NCI-H524 treated with DMSO at 0.1 percent for 48 hours (cell line): ENCODE measurements at places on chromosomes 5 and 9.

DNA sequence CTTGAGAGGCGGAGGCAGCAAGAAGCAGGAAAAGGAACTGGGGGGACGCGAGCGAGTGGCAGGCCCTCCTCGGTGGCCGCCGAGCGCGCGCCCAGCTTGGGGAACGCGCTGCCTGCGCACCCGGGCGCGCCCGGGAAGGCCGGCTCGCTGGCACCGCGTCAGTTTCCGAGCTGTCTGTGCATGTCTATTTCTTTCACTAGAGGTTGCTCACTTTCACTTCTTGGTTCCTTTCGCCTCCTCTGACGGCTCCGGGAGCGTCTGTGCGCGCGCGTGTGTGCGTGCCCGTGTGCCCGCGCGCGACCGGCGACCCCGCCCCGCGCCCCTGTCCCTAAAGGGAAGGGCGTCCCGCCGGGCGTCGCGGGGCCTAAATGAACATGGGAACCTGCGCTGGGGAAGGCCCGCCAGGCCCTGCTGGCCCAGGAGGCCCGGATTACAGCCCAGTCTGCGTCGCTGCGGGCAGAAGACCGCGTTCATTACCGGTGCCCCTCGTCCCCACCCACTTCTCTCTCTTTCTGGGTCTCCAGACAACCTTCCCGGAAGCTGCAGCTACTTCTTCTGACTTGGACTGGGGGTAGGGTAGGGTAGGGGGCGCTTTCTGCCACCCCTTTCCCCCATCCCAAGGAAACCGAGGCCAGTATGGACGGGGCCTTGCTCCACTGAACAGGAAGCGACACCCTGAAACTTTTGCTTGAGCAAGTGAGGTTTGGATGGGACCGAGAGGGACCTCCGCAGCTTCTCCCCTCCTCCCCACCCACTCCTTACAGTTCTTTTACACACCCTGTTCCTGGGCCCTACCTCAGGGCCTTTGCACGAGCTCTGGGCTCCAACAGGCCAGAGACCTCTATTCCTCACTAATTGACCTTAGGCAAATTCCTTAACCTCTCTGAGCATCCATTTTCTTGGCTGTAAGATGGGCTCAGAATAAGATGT lies 205.8 kb upstream of the IER5L start:
- DNase-seq, result no peak

GRCh38 chr5:76978869-76979268 lies 26.0 kb downstream of the CRHBP start:
- DNase-seq, result no peak

DNA sequence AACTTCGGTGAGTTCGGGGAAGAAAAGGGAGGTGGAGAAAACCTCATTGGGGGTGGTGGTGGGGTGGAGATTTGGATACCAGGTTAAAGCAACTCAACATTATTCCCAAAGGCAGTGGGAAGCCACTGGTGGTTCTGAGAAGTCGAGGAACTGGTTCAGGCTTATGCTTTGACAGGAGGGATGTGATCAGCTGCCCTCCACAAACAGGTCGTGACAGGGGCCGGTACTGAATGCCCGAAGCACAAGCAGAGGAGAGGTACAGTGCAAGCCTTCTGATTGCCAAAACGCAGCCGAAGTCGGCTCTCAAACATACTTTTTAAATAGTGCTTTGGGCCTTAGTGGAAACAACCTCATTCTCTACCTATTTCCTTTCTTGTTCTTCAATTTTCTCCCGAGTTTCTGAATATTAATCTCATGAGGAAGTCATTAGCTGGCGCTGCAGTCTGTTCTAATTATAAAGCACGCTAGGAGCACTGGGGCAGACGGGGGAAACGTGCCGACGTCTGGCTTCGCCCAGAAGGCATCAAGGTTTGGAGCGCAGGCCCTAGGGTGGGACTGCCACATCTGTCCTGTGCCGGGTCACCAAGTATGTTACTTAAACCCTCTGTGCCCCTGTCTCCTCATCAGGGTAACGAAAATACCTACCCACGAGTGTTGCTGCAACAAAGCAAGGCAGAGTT lies 27.3 kb downstream of the SHB start:
- DNase-seq, result no peak

DNA sequence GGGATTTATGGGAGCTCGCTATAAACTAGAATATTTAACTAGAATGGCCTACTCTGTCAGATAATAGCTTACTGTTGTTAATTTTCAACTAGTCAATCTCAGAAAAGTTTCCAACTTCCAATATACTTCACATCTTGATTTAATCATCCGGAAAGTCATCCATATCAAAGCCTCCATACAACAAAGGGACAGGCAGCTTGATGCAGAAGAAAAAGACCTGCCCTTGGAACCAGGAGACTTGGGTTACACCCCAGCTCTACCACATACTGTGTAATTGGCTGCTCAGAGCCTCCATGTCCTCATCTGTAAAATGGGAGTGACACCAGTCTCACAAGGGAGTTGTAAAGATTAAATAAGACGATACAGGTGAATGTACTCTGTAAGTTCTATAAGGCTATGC lies 1.9 kb downstream of the PTPN3 start:
- no peak for DNase-seq

GRCh38 chr9:68781928-68782327 lies 76.9 kb downstream of the PIP5K1B start:
- no peak for DNase-seq

- no peak for DNase-seq
Observed at GRCh38 chr5:139849942-139850341, 54.3 kb downstream of the PSD2 start.

DNA sequence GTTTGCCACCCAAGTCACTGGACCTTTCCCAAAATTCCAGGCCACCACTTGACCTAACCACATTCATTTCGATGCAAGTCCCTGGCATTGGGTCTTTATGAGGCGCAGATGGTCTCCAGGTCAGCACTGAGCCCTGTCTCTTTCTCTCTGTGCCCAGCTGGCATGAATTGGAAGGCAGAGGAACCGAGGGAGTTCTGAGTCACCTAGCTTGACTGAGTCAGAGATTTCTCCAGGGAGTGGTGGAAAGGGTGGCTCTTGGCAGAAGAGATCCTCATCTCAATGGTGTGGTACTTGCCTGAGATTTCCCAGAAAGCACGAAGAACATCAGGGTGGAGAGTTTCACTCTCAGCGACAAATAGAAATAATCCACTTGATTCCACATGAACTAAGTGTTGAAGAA lies 43.8 kb downstream of the WDR36 start:
- DNase-seq, result no peak

- DNase-seq, result no peak
Observed at GRCh38 chr5:142106061-142106460, 2.5 kb upstream of the NDFIP1 start.

DNA sequence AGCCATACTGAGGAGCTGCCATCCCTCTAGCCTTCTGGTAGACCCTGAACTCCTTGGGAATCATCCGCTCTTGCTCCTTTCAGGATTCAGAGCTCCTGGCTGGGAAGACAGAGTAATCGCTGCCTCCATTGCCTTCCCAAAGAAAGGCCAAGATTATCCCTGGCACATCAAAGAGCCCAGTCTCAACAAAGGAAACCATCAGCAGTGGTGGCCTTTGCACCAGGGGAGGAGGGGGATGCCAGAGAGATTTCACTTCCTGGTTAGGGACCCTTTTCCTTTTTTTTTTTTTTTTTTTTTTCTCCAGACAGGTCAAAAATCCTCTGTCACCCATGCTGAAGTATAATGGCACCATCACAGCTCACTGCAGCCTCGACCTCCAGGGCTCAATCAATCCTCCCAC lies 16.0 kb upstream of the ERGIC1 start:
- DNase-seq, result no peak

- no peak for DNase-seq
Observed at GRCh38 chr5:180607861-180608571, 16.7 kb upstream of the SCGB3A1 start.

DNA sequence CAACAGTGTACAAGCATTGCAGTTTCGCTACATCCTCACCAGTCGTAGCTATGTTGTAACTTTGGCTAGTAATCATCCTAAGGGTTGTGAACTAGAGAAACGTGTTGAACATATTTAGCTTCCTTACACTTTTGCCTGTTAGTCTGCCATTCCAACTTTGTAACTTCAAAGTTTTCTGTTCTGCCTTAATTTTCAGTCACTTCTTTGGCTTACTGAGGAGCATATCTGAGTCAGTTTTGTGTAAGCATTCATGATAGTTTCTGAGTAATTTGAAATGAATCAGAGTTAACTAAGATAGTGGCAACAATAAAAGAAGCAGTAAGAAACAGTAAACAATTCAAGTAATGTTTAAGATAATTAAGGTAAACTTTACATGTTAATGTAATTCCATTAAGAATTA lies 58.9 kb upstream of the MCCC2 start:
- no peak for DNase-seq

GRCh38 chr5:38601863-38602298 lies 45.4 kb upstream of the LIFR start:
- DNase-seq, result no peak

DNA sequence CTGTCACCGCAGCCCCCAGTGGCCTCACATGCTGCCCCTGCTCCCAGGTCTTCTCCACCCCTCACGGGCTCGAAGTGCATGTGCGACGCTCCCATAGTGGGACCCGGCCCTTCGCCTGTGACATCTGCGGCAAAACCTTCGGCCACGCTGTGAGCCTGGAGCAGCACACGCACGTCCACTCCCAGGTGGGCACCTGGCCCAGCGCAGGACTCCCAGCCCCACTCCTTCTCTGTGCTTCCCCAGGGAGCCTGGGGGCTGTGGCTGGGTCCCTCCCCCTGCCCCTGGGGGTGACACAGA lies 10.5 kb downstream of the GFI1B start:
- DNase-seq, result no peak

DNA sequence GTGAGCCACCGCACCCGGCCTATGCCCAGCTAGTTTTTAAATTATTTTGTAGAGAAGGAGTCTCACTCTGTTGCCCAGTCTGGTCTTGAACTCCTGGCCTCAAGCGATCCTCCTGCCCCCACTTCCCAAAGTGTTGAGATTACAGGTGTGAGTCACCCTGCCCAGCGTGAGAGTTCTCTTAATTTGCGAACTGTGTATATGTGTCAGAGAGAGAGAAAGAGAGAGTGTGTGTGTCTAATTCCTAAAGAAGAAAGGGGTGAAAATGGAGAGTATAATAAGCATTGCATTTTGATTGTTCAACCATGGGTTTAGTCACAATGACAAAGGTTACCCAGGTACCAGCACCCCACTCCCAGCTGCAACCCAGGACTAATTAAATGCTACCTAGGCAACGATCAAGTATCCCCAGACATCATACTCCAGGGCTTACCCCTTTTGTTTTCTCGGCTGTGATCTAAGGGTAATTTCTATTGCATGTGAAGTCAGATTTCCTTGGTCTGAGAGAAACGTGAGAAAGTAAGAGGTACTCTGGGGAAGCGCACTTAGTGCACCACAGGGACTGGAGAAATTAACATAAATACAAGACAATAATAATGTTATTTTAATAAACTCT lies 16.6 kb downstream of the MAP1B start:
- no peak for DNase-seq

- DNase-seq, result no peak
Observed at GRCh38 chr9:126169736-126170135, 156.9 kb upstream of the MVB12B start.

GRCh38 chr5:103886826-103887225 lies 324.2 kb upstream of the NUDT12 start:
- no peak for DNase-seq

DNA sequence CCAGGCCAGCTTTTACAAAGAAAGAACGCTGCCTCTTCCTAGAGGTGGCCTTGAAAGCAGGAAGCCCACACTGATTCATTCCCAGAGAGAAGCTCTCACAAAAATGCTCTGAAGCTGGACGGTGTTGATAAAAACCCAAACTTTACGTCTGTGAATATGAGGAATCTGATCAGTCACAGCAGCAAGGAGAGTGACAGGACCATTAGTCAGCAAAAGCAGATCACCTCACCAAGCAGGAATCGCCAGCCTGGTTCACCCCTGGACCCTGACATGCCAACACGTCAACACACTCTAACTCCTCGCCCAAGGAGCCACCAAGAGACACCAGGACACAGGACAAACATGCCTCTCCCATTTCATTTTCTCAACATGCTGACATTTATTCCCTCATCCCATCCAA lies 70.6 kb upstream of the ZNF622 start:
- DNase-seq, result no peak

DNA sequence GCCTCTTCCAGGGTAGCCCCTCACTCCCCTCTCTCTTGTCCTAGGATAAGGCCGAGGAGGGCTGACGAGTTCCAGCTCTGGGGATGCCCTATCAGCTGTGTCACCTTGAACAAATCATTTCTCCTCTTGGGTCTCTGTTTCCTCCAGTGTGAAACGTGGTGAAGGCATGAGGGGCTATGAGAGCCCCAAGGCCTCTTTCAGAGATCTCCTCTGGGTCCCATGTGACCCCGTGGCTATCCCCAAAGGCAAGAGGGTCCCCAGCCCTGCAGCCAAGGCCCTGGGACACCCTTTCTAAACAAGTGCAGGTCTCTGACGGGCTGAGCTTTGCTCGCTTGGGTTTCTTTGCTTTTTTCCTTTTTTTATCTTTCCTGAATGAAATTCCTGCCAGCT lies 25.5 kb upstream of the SPTLC1 start:
- no peak for DNase-seq

- no peak for DNase-seq
Observed at GRCh38 chr5:39076757-39077728, 2.8 kb upstream of the RICTOR start.
